ENCODE measurements at places on chromosomes 2 and 18. TPM values are rescaled to one million over a fixed set of nuclear protein-coding genes. Genes with fewer than 3 reads are reported as not detected.
A peak's percentile ranks its signal among the peaks of the same experiment; 100 is the strongest.

DNA sequence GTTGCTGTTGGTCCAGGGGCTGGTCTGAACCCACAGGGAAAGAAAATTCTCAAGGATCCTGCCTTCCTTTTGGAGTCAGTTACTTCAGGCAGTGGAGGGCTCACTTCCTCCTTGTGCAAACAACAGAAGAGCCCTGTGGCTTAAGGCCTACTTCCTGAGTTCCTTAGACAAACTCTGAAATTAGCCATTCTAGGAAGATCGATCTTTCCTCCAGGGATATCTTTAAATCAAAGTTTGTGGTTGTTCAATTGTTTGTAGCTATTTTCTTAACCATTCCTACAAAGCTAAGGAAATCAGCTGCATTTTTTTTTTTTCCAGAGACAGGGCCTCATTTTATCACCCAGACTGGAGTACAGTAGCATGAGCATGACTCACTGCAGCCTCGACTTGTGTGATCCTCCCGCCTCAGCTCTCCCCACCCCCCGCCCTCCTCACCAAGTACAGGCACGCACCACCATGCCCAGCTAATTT lies 156.0 kb downstream of the TANC1 start:
- DNase-seq, result peak; percentile 59
- peaks cover 19% of the 10 kb centered on the region for H3K4me1 ChIP-seq
- H3K27me3 ChIP-seq, result no peaks in the 10 kb centered on the region
- no peak overlapping the region for H3K4me3 ChIP-seq
- no peak overlapping the region for H3K27ac ChIP-seq

DNA sequence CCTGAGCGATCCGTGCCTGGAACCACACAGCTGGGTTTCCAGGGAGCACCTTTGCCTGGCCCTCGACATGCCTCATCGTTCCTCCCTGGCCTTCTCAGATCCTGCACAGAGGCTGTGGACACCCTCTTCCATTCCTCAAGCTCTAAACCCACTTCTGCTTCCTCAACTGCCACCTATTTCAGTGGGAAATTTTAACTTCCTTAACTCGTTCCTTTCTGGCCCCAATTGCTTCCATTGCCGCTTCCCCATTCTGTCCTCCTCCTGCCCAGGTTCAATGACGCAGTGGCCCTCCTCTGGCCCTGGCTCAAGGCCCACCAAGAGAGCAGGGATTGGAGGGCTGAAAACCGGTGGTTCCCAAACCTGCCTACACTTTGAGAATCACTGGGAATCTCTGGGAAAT lies 4.8 kb upstream of the B3GNT7 start:
- H3K27me3 ChIP-seq, result peaks cover 17% of the 10 kb centered on the region
- peaks cover 8% of the 10 kb centered on the region for H3K4me1 ChIP-seq
- H3K4me3 ChIP-seq, result no peak overlapping the region
- H3K27ac ChIP-seq, result no peak overlapping the region

CDH2 gene
- not detected for total RNA-seq

GRCh38 chr2:71449343-71449742 lies 4.0 kb upstream of the DYSF start:
- H3K4me1 ChIP-seq, result peaks cover 17% of the 10 kb centered on the region
- H3K36me3 ChIP-seq, result no peaks in the 10 kb centered on the region
- H3K27me3 ChIP-seq, result peaks cover 16% of the 10 kb centered on the region
- DNase-seq, result no peak
- no peak overlapping the region for H3K27ac ChIP-seq

DNA sequence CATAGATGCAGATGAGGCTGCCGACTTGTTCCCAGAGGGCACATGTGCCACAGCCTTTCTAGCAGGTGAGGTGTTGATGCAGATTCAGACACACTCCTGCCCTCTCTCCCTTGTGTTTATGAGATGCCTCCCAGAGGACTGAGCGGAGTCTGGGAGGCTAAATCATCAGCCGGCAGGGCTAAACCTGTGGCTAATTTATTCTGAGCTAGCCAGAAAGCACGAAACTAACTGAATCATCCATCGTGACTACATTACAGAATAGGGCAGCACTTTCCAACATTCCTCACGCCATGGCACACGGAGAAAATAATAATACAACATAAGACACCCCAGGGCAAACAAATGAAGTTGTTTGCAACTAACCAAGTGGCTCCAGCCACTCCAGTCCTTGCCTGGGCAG lies 101.7 kb upstream of the FZD7 start:
- no peaks in the 10 kb centered on the region for H3K36me3 ChIP-seq
- no peaks in the 10 kb centered on the region for H3K4me1 ChIP-seq
- H3K27ac ChIP-seq, result no peak overlapping the region
- no peak overlapping the region for H3K4me3 ChIP-seq
- H3K27me3 ChIP-seq, result no peaks in the 10 kb centered on the region

HOXD3 gene
- total RNA-seq, result not detected

PER2 gene
- total RNA-seq, result 33.8 TPM

SLC30A3 gene
- not detected for total RNA-seq

NT5DC4 gene
- total RNA-seq, result not detected

PROM2 gene
- total RNA-seq, result 0.60 TPM

DNA sequence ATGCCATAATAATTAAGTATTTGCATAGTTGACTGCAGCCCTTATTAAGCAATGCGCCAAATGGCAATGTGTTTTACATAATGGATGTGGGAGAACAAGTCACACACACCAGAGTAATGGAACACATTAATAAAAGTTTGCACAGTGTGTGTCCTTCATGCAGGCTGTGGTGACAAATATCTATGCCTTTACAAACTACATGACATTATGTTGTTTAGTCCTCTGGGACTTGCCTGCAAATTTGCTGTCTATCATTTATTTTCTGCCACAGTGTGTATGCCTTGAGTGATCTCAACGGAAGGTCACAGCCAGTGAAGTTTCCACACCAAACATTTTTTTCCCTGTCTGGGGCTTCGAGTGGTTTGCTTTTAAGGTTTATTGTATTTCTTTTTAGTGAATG lies 175.2 kb upstream of the TMEFF2 start:
- no peaks in the 10 kb centered on the region for H3K4me1 ChIP-seq
- no peak for DNase-seq
- no peaks in the 10 kb centered on the region for H3K27me3 ChIP-seq
- no peaks in the 10 kb centered on the region for H3K36me3 ChIP-seq
- no peak overlapping the region for H3K27ac ChIP-seq
- H3K4me3 ChIP-seq, result no peak overlapping the region

DNA sequence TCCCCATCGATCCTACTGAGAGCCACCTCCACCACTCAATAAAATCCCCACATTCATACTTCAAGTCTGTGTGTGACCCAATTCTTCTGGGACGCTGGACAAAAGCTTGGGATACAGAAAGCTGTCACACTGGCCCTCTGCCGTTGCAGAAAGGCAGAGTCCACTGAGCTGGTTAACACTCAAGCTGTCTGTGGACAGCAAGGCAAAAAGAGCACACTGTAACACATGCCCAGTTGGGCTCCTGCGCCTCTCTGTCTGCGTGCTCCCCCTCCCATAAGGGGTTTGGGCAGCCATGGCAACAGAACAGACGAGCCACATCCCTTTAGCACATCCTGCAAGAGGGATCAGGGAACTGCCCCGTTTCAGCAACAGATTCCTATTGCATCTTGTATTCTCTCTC lies 106.9 kb upstream of the RGPD4 start:
- H3K27me3 ChIP-seq, result no peaks in the 10 kb centered on the region
- H3K36me3 ChIP-seq, result no peaks in the 10 kb centered on the region

DNA sequence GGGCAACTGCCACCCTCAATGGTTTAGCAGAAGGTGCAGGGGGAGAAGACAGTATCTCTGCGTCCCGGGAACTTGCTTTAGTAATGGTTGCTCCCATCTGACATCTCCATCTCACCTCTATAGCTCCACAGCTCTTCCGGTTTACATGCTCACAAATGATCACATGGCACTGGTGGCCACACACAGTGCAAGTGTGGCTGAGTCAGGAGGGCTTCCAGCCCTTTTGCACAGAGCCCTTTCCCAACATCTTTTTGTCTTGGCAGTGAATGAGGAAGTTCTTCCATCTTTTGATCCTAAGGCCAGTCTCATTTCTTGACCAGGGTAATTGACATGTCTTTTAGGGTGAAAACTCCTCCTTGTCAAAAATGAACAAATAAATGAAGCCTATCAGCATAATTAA lies 347.7 kb downstream of the LPIN1 start:
- H3K27ac ChIP-seq, result no peak overlapping the region
- H3K4me3 ChIP-seq, result no peak overlapping the region
- H3K4me1 ChIP-seq, result no peaks in the 10 kb centered on the region
- DNase-seq, result no peak
- no peaks in the 10 kb centered on the region for H3K27me3 ChIP-seq
- H3K36me3 ChIP-seq, result no peaks in the 10 kb centered on the region

DNA sequence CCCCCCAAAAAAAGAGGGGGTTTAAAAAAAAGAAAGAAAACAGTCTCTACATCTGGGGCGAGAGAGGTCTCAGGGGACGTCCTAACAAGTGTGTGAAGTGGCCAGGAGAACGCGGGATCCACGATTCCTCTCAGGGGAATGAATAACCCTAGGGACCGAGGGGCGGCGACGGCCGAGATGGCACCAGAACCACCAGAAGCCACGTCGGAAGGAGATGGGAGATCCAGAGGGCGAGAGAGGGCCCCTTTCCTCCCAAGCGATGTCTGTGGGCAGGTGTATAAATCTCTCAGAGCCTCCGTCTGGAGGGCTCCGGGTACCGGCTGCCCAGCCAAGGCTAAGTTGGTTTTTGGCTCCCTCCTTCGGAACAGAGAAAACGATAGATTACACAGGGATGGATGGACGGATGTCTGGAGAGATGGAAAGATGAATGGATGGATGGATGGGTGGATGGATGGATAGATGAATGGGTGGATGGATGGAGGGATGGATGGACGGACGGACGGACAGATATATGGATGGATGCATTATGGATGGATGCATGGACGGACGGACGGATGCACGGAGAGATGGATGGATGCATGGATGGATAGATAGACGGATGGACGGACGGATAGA lies 1.7 kb downstream of the EPHA4 start:
- H3K27ac ChIP-seq, result no peak overlapping the region
- H3K4me3 ChIP-seq, result peak overlapping the region; percentile 84
- peaks cover 47% of the 10 kb centered on the region for H3K4me1 ChIP-seq
- no peaks in the 10 kb centered on the region for H3K36me3 ChIP-seq
- H3K27me3 ChIP-seq, result peaks cover 35% of the 10 kb centered on the region
- no peak for DNase-seq

TFCP2L1 gene
- total RNA-seq, result 0.17 TPM

SLC35F5 gene
- total RNA-seq, result 18.3 TPM

- DNase-seq, result no peak
- H3K4me1 ChIP-seq, result no peaks in the 10 kb centered on the region
- H3K27ac ChIP-seq, result no peak overlapping the region
- H3K4me3 ChIP-seq, result no peak overlapping the region
Measured at GRCh38 chr2:69298261-69298660, 88.8 kb downstream of the GFPT1 start.

DNA sequence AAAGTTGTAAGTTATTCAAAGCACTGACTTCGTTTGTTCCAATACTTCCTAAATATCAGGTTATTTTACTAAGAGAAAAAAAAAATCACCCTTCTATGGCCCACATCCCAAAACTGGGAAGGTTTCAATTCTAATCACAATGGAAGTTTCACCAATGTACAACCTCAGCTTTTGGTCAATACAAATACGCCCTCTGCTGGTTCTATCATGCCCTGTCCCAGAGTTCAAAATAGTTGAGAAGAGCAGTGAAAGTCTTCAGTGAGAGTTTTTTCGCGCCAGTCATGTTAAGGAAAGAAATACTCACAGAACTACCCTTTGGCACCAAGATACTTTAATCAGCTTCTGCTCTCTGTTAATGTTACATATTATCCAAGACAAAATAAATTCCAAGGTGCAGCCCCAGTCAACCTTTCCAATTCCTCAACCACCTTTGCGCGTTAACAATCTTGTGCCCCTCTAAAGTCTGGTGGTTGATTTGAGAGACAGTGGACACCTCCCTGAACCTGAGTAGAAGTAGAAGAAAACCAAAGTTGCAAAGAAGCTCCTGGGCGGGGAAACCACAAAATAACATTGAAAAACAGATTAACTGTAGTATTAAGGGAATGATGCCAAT lies 59.9 kb downstream of the SUMO1 start:
- no peaks in the 10 kb centered on the region for H3K36me3 ChIP-seq
- no peaks in the 10 kb centered on the region for H3K27me3 ChIP-seq
- DNase-seq, result peak; percentile 10
- no peak overlapping the region for H3K4me3 ChIP-seq
- H3K27ac ChIP-seq, result no peak overlapping the region

DNA sequence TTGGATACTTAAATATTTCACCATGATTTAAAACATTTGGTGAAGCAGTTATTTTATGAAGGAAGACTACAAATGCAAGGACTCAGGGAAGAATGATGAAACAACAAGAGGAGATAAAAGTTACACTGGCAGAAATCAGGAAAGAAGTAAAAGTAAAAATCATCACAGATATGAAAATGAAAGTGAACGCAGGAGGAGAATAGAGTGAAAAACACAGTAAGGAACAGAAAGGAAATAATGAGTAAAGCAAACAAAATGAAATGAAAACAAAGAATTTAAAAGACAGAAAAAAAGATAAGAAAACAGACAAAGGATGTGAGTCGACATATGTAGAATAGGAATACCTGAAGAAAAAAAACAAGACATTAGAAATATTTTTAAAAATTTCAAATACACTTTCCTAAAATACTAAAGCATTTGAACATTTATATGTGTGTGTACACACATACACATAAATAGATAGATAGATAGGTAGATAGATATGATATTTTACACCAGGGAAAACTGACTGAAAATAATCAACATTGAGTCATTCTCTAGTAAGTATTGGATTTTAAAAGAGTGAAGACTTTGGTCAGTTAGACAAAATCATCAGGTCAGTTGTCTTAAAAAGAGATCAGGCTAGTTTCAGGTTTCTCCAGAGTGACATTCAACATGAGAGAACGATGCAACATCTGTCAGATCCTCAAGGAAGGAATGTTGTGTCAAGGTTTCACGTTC lies 12.1 kb upstream of the KDSR start:
- H3K36me3 ChIP-seq, result no peaks in the 10 kb centered on the region
- no peaks in the 10 kb centered on the region for H3K27me3 ChIP-seq
- H3K4me3 ChIP-seq, result no peak overlapping the region
- no peak for DNase-seq

DNA sequence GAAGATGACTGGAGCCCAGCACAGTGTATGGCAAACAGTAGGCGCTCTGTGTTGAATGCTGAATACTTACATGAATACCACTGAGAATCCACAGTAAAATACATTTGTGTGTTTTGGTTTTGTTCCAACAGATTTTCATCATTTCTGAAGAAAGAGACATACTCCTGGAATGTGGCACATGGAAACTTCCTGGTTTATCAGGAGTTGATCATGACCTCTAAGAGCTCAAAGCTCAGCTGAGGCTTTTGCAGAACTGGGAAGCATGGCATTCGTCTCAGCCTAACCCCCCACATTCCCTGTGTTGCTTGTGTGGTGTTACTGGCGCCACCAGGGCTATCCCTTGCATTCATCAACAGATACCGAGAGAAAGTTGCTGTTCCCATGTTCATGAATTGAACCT lies 316.9 kb upstream of the REV1 start:
- H3K36me3 ChIP-seq, result no peaks in the 10 kb centered on the region
- H3K27ac ChIP-seq, result no peak overlapping the region
- no peak overlapping the region for H3K4me3 ChIP-seq
- no peaks in the 10 kb centered on the region for H3K4me1 ChIP-seq
- DNase-seq, result no peak
